Tibial nerve (tissue), 4 donors: ENCODE measurements at places on chromosomes 3 and 15. TPM values are rescaled to one million over a fixed set of nuclear protein-coding genes. Genes with fewer than 3 reads are reported as not detected.

- no peaks in the 10 kb centered on the region for H3K4me1 ChIP-seq
- no peak for DNase-seq
- no peak overlapping the region for H3K4me3 ChIP-seq
- no peaks in the 10 kb centered on the region for H3K36me3 ChIP-seq
Measured at GRCh38 chr3:132038198-132038825, 3.5 kb upstream of the CPNE4 start.

GRCh38 chr3:171326717-171327440 is 133.3 kb downstream of the TNIK start:
- DNase-seq: no peak
- no peak overlapping the region for H3K27ac ChIP-seq
- H3K4me3 ChIP-seq: no peak overlapping the region
- peaks cover 4% of the 10 kb centered on the region for H3K4me1 ChIP-seq
- no peaks in the 10 kb centered on the region for H3K36me3 ChIP-seq

DNA sequence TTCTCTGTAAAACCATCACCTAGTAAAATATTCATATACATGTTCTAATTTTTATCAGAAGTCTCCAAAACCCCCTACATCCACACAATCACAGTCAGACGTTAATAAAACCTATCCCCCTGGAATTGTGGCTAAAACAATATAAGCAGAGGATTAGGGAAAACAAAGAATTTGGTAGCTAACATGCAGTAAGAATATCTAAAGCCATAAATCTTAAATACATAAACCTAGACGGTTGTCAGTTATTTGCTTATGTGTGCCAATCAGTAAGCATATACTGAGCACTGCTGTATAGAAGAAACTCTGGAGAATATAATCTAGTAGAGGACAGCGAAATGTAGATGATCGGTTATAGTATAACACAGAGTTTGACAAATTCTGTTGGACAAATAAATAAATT is 232.2 kb downstream of the TBC1D5 start:
- no peaks in the 10 kb centered on the region for H3K27me3 ChIP-seq
- no peak overlapping the region for H3K4me3 ChIP-seq
- no peak overlapping the region for H3K27ac ChIP-seq

GRCh38 chr3:18716101-18716500 is 291.0 kb upstream of the SATB1 start:
- H3K4me3 ChIP-seq: no peak overlapping the region
- H3K27ac ChIP-seq: no peak overlapping the region
- no peaks in the 10 kb centered on the region for H3K36me3 ChIP-seq
- no peaks in the 10 kb centered on the region for H3K27me3 ChIP-seq

- no peaks in the 10 kb centered on the region for H3K4me1 ChIP-seq
- H3K36me3 ChIP-seq: no peaks in the 10 kb centered on the region
- no peaks in the 10 kb centered on the region for H3K27me3 ChIP-seq
- no peak for DNase-seq
- H3K4me3 ChIP-seq: no peak overlapping the region
Measured at GRCh38 chr3:151075869-151076562, 9.4 kb upstream of the MED12L start.

DNA sequence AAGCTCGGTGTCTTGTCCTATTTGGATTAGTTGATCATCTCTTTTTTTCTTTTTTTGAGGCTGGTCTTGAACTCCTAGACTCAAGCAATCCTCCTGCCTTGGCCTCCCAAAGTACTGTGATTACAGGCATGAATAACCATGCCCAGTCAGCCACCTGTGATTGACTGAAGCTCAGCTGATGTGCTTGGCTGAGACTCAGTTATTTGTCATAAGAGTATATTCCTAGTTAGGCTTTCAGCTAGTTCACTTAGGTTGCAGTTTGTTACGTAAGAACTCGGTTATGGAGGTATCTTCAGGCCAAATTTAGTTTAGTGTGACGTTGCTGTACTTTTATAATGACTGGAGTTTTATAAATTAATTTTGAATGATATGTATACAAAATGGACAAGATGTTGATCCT is 365.0 kb downstream of the SV2B start:
- no peaks in the 10 kb centered on the region for H3K27me3 ChIP-seq
- H3K27ac ChIP-seq: no peak overlapping the region
- no peak overlapping the region for H3K4me3 ChIP-seq
- H3K4me1 ChIP-seq: no peaks in the 10 kb centered on the region
- no peak for DNase-seq

DNA sequence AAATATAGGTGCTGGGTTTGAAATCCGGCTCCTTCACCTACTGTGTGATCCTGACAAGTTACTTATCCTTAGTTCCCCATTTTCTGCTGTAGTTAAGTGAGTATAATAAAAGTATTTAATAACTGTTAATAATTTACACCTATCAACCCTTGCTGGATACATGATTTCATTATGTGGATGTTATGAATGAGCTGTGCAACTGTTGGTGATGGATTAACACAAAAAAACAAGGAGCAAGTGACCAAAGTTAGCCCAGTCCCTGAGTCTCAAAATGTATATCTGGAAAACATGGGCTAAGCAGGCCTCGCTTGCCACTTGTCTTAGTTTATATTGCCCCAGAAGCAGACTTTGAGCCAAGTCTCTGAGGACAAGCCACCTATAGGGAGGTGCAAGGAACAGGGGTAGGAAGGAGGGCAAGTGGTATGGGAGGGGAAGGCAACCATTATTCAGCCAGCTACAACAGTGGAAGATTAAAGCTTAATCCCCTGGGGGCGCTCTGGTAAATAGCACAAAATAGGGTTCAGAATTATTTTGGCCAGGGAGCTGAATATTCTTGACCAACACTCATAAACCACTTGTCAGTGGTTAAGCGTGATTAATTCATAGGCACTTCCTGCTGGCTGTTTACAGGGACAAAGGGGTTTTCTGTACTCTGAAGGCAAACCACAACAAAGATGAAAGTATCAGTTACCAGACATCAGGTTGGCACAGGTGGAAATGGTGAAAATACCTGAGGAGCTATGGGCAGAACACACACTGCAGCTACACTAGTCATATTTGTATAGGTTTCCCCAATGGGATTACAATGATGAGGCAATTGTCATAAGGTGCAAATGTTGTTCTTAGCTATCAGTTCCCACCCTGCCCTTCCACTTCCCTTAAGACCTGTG is 76.2 kb downstream of the TRIM42 start:
- no peaks in the 10 kb centered on the region for H3K4me1 ChIP-seq
- H3K27ac ChIP-seq: no peak overlapping the region
- no peak overlapping the region for H3K4me3 ChIP-seq

DNA sequence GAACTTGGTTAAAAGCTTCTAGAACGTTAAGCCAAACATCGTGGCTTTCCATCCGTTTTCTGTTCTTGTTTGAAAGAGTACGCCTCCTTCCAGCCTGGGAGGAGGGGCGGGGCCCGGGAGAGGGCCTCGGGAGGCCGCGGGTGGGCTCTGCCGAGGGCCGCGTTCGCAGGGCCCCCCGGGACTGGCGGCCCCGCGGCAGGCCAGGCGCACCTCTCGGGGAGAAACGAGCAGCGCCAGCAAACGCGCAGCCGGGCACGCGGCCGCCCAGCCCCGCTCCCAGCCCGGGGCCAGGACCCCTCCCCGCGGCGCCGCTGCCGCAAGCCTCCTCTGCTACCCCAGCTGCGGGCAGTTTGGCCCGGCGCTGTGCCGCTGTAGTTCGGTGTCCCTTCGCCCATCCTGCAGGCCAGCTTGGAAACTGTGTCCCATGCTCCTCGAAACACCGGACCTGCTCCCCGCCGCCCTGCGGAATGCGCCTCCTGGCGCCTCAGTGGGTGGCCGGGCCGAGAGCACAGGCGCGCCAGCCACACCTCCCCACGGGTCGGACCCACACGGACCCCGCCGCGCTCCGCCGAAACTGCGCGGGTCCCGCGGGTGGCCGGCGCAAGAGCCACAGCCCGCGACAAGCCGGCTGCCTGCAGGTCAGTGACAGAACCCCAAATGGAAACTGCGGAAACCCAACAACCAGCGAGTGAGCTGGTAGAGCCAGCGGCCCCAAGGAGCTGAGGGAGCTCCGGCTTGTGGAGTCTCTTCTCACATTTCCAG is 2.3 kb downstream of the OCA2 start:
- no peaks in the 10 kb centered on the region for H3K36me3 ChIP-seq
- H3K4me3 ChIP-seq: peak overlapping the region; percentile 31
- no peak overlapping the region for H3K27ac ChIP-seq
- no peak for DNase-seq

GRCh38 chr3:100076731-100077529 is 37.4 kb downstream of the FILIP1L start:
- no peaks in the 10 kb centered on the region for H3K27me3 ChIP-seq
- H3K36me3 ChIP-seq: no peaks in the 10 kb centered on the region
- H3K4me3 ChIP-seq: no peak overlapping the region
- H3K27ac ChIP-seq: no peak overlapping the region

GRCh38 chr3:48776854-48777253 is 59.8 kb upstream of the IP6K2 start:
- no peak overlapping the region for H3K4me3 ChIP-seq
- no peak overlapping the region for H3K27ac ChIP-seq
- H3K4me1 ChIP-seq: no peaks in the 10 kb centered on the region
- H3K36me3 ChIP-seq: peaks cover 72% of the 10 kb centered on the region

- DNase-seq: no peak
- H3K27me3 ChIP-seq: no peaks in the 10 kb centered on the region
- no peak overlapping the region for H3K4me3 ChIP-seq
- no peaks in the 10 kb centered on the region for H3K4me1 ChIP-seq
- H3K27ac ChIP-seq: no peak overlapping the region
Measured at GRCh38 chr15:63013052-63013808, 29.3 kb upstream of the TPM1 start.

GRCh38 chr3:192130534-192131132 is 596.7 kb downstream of the FGF12 start:
- H3K27me3 ChIP-seq: no peaks in the 10 kb centered on the region
- H3K36me3 ChIP-seq: no peaks in the 10 kb centered on the region
- no peak overlapping the region for H3K4me3 ChIP-seq
- no peak overlapping the region for H3K27ac ChIP-seq
- no peaks in the 10 kb centered on the region for H3K4me1 ChIP-seq

- H3K36me3 ChIP-seq: no peaks in the 10 kb centered on the region
- no peak overlapping the region for H3K4me3 ChIP-seq
- no peak overlapping the region for H3K27ac ChIP-seq
- H3K4me1 ChIP-seq: no peaks in the 10 kb centered on the region
- no peak for DNase-seq
Measured at GRCh38 chr15:65404186-65404872, 18.4 kb downstream of the IGDCC4 start.

GRCh38 chr3:52481819-52482521 is 13.2 kb upstream of the STAB1 start:
- H3K36me3 ChIP-seq: no peaks in the 10 kb centered on the region
- H3K4me3 ChIP-seq: no peak overlapping the region
- no peak for DNase-seq
- no peaks in the 10 kb centered on the region for H3K27me3 ChIP-seq
- H3K4me1 ChIP-seq: peaks cover 22% of the 10 kb centered on the region
- peak overlapping the region; percentile 83 for H3K27ac ChIP-seq

- no peak overlapping the region for H3K27ac ChIP-seq
- no peaks in the 10 kb centered on the region for H3K4me1 ChIP-seq
- H3K36me3 ChIP-seq: no peaks in the 10 kb centered on the region
- DNase-seq: no peak
- no peaks in the 10 kb centered on the region for H3K27me3 ChIP-seq
Measured at GRCh38 chr3:3087716-3088465, 22.3 kb downstream of the IL5RA start.

GRCh38 chr3:123941121-123941520 is 19.9 kb downstream of the CCDC14 start:
- no peaks in the 10 kb centered on the region for H3K4me1 ChIP-seq
- no peaks in the 10 kb centered on the region for H3K27me3 ChIP-seq
- no peak overlapping the region for H3K4me3 ChIP-seq
- DNase-seq: no peak

GRCh38 chr3:66486202-66486601 is 14.6 kb downstream of the LRIG1 start:
- DNase-seq: no peak
- no peak overlapping the region for H3K4me3 ChIP-seq
- H3K27ac ChIP-seq: peak overlapping the region; percentile 86
- no peaks in the 10 kb centered on the region for H3K27me3 ChIP-seq
- H3K4me1 ChIP-seq: no peaks in the 10 kb centered on the region

DNA sequence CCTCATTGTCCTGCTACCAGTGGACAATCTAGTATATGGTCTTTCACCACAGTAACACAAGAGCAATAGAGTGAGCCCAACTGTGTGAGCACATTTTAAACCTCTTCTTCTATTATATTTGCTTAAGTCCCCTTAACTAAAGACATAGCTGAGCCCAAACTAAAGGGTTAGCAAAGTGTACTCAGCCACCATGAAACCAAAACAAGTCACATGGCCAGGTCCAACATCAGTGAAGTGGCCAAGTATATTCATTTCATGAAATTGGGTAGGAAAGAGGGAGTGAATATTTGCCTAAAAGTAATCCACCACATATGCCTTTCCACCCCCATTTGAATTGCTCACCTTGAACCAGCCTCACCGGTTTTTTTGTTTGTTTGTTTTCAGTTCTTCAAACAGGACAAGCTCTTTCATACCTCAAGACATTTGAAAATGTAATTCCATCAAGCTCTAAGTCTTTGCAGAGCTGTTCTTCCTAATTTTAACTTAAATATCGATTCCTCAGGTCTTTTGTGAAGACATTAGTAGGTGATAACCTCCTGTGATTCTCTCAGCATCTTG is 327.0 kb upstream of the SEMA6D start:
- H3K27ac ChIP-seq: no peak overlapping the region
- no peak overlapping the region for H3K4me3 ChIP-seq
- H3K4me1 ChIP-seq: no peaks in the 10 kb centered on the region
- DNase-seq: no peak
- H3K27me3 ChIP-seq: no peaks in the 10 kb centered on the region

- H3K36me3 ChIP-seq: no peaks in the 10 kb centered on the region
- no peaks in the 10 kb centered on the region for H3K27me3 ChIP-seq
- no peaks in the 10 kb centered on the region for H3K4me1 ChIP-seq
- no peak overlapping the region for H3K4me3 ChIP-seq
- no peak for DNase-seq
Measured at GRCh38 chr15:65653801-65654521, 32.2 kb downstream of the SLC24A1 start.

GRCh38 chr3:24197809-24198208 is 252.7 kb downstream of the NR1D2 start:
- H3K36me3 ChIP-seq: no peaks in the 10 kb centered on the region
- no peaks in the 10 kb centered on the region for H3K27me3 ChIP-seq
- no peak overlapping the region for H3K27ac ChIP-seq
- H3K4me1 ChIP-seq: no peaks in the 10 kb centered on the region
- H3K4me3 ChIP-seq: no peak overlapping the region
- no peak for DNase-seq

DNA sequence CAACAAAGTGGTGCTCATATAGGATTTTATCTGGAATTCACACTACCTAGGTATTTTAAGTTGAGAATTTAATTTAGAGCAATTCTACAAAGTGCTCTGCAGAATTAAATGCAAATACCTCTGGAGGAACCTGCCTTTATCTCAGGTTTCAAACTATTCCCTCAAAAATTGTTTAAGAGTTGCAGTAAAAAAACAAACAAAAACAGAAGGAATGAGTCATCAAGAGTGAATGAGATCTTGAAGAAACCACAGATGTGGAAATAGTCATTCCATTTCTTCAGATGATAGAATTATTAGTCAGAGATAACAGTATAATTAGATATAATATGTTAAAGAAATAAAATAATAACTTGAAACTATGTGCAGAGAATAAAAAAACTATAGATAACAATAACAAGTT is 80.8 kb upstream of the SCN5A start:
- no peak overlapping the region for H3K27ac ChIP-seq
- no peak for DNase-seq
- H3K4me1 ChIP-seq: no peaks in the 10 kb centered on the region
- H3K4me3 ChIP-seq: no peak overlapping the region

TPRA1 gene
- 50.3 TPM for total RNA-seq

RLBP1 gene
- not detected for total RNA-seq

CLDN1 gene
- 74.7 TPM for total RNA-seq

SLC22A13 gene
- total RNA-seq: not detected

AGBL1 gene
- total RNA-seq: under 0.01 TPM

SST gene
- total RNA-seq: not detected

MESP1 gene
- 8.4 TPM for total RNA-seq

SPESP1 gene
- total RNA-seq: 1.7 TPM
